ENCODE measurements at places on chromosomes 2 and 18.

GRCh38 chr2:64114912-64115277, 29.3 kb downstream of the PELI1 start:
- no peak for DNase-seq

DNA sequence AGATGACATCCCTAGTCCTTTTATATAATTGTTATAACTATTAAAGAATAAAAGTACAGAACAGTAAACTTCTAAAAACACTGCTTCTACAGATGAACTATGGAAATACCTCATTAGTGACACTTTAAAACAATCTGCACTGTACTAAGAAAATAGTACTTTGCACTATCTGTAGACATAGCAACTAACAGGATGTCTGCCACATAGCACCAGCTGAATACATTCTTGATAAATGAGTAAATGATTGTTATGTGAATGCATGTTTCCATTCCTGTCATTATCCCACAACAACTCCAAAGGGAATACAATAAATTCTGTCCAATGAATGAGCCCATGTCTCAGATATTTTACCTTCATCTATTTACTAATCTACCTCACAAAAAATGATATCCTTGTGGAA, 115.3 kb upstream of the SLC35G4 start:
- no peak for DNase-seq

- no peak for DNase-seq
Observed at GRCh38 chr2:232287316-232287715, 91.2 kb upstream of the ALPP start.

DNA sequence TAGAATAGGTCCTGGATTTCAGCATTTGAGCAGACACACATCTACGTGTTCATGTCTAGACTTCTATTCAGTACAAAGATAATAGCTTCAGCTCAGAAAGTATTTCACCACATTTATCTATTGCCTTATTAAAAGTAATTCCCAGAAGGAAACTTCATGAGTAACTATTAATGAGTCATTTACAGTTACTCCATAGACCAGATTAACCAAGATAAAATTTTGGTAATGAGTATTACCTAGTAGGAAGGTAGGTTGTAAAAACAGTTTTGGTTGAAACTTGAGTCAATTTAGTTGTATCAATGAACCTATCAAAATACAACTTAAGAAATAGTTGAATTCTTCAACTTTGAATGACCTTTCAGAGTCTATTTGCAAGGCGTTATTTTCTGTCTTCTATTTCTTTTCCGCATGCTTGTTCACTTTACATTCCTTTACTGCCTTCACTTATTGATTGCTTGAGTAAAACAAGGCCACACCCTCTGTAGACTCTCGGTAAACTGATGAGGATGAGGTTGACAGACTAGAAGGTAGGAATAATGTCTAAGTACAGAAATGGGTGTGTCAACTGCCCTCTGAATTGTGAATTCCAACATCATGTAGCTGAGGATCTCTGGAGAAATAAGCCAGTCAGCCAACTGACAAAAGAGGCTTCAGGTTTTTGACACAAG, 1165.6 kb upstream of the ZEB2 start:
- DNase-seq, result no peak

GRCh38 chr2:172100080-172100934, 2.4 kb downstream of the DLX2 start:
- no peak for DNase-seq

GRCh38 chr2:199850718-199851500, at the start of gene FTCDNL1:
Gene FTCDNL1, minus strand, starts transcription at chr2:199851192. Its CDS starts 2,230 bp downstream, at chr2:199848962.
- DNase-seq, result peak; percentile 32

DNA sequence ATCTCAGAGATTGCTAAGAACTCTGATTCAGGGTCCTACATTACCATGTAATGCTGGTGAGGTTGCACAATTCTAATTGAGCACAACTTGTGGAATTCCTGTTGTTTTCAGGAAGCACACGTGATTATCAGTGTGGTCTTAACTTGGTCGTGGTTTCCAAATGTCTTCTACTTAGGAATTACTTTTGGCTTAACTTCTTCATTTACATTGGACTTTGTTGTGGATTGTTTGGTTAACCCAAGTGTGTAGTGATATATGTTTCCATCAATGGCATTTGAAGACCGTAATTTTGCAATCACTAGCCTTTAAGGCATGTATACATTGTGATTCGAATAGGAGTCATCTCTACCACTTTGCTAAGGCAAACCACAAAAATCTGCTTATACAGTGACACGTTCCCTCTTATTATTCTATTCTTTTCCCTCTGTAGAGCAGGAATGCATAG, 373.3 kb downstream of the IRS1 start:
- DNase-seq, result no peak

DNA sequence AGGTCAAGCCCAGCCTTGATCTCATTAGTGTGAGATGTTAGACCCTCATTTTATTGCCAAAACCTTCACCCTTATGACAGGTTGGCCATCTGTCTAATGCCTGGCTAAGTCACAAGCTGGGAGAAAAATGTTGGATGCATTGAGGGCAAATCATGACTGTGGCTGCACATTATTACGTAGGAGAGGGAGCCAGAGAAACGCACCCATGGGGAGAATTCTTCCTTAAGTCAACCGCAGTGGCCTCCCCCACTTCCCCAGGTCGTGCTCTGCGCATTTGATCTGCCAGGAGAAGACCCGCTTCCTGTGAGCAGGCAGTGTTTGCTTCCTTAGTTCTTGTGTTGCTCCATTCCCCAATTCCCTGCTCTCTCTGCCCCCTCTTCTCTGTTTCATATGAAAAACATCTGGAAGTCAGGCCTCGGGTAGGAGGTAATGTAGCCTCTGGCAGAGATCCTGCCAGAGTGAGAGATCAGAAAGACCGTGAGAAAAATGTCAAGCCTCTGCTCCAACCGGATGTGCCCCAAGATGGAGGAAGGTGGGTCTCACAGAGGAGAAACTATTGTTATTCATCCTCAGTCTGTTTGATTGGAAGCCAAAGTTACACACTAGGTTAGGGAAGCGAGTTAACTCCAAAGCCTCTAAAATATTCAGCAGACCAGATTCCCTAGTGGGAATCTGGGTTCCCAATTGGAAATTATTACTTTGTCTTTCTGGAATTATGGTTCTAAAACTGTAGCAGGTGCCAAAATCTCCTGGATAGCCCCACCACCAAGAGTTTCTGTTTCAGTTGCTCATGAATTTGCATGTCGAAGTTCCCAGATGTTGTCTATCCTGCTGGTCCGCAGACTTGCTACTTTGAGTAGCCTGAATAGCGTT, 144.3 kb upstream of the PELI1 start:
- no peak for DNase-seq

- no peak for DNase-seq
Observed at GRCh38 chr2:44956843-44957242, 15.3 kb downstream of the SIX3 start.

DNA sequence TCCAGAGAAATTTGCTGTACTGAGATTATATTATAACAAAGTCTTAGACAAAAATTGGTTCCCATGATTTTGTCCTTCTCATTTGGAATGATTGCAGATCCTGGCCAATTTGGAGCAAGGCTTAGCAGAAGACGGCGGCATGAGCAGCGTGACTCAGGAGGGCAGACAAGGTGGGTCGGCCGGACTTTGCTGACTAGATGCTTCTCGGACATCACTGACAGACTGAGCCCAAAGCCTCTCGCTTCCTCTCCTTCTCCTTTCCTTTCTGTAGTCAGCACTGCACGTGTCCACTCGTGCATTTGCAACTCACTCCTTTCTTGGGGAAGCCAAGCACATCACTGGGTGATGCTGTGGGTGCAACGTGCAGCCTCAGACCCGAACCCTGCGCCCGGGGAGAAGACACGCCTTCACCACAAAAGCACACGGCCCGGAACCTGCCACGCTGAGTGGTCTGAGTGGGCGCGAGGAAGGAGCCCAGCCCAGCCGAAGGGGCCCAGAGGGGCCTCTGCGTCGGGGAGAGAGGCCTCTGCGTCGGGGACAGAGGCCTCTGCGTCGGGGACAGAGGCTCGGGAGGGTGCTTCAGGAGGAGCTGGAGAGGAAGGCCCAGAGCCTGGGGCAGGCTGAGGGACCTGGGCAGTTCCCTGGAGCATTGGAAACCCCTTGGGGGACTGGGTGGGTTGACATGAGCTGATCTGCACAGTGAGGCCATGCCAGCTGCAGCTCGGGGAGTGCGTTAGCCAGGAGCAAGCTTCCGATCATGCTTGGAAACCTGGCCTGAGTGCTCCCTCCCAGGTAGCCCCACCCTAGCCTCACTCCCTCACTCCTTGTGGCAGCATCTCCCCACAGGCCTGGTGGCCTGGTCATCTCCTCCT, 61.6 kb downstream of the ADI1 start:
- no peak for DNase-seq

- DNase-seq, result peak; percentile 3
Observed at GRCh38 chr2:165827016-165827920, 33.2 kb upstream of the GALNT3 start.

DNA sequence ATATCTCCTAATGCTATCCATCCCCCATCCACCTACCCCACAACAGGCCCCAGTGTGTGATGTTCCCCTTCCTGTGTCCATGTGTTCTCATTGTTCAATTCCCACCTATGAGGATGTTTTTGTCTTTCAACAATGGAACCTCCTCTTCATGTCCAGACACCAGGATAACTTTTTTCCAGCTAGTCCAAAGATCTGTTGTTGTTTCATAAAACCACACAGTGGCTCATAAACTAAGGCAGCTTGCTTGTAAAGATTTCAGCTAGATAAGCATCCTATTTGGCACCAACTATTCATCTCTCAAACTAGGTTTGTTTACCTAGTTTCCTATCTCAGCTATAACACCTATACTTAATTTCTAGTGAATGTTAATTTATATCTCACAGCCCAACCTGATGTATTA, 937.7 kb downstream of the TRIB2 start:
- DNase-seq, result no peak

- DNase-seq, result no peak
Observed at GRCh38 chr2:162243294-162243693, at the start of gene FAP. Gene FAP, minus strand, starts transcription at chr2:162243445. Its CDS starts 118 bp downstream, at chr2:162243327.

DNA sequence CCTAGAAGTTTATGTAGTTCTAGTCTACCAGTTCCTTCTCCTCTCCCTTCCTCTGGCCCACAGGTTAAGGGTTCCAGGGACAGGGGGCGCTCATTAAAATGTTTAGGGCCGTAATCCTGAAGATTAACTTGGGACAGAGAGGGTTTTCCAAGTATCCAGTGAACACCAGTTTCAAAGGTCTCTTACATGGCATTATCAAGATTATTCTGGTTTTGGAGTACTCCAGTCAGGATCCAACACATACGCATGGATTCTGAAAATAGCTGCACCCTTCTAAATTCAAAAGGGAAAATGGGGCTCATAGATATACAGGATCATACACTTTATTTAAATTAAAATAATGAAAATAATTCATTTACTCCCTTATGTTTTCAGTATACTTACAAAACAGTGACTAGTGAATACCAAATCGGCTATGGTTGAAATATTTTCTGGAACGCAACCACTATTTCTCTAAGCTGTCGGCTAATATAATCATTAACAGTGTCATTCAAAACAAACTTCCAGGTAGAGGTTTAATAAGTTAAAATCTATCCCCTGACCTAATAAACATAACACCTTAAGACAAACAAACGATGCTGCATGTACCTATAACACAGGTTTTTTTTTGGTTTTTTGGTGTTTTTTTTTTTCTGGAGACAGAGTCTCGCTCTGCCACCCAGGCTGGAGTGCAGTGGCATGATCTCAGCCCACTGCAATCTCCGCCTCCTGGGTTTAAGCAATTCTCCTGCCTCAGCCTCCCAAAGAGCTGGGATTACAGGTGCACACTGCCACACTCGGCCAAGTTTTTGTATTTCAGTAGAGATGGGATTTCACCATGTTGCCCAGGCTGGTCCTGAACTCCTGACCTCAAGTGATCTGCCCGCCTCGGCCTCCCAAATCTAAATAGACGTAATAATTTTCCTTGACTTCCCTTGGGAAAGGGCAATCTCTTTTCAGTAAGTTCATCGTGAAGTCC, 44.7 kb downstream of the MGAT4A start:
- DNase-seq, result no peak

GRCh38 chr2:45652090-45653031, 886 bp downstream of the PRKCE start:
- DNase-seq, result peak; percentile 10

DNA sequence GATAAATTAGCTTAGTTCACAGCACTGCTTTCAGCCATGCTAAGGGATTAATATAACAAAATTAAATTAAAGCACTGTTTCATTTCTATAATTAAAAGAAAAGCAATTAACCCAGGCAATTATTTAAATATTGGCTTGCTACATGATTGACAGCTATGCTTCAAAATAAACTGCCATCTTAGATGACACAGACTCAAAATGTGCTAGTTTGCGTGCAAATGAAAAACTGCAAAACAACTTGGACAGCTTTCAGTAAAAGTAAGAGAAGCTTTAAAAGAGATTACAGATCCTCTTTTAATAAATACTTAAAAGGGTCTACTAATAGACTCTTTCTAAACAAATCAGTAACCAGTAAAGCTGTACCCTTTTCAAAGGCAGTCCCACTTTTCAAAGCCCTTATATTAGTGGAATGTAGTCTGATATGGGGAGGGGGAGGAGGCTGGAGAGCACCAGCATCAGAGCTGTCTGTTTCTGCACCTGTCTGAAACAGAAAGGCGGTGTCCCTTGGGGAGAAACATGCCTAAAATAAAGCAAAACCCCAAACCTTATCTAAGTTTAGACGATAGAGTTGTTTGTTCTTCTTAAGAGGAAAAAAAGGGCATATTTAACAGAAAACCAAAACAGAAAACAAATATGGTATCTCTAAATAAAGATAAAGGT, 20.8 kb downstream of the EIF2AK3 start:
- no peak for DNase-seq

GRCh38 chr2:240513549-240514287, 44.1 kb downstream of the ANKMY1 start:
- DNase-seq, result no peak

GRCh38 chr2:155904720-155905119, 427.8 kb downstream of the NR4A2 start:
- DNase-seq, result no peak

DNA sequence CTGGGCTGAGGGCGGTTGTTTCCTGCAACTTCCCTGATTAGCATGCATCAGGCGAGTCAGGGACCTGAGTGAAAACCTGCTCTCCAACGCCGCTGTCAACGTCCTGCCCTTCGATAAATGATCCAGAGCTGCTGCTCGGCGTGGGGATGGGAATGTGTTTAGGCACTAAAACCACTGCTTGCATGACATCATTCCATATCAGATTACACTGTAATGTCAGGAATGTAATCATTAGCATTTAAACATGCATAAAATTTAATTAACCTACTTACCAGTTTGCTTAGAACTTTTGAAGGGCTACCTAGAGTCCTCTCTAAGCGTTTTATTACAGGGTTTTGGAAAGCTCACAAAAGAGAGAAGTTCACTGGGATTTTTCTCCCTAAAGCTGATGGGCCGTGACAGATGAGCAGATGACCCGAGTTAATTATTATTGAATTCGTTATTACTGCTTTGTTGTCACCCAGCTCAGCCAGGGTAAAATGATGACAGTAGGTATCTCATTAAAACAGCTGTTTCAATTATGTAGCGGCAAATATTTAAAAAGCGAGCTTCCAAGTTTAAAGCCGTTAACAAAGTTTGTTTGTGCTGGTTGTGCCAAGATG, 685.6 kb upstream of the SALL3 start:
- DNase-seq, result peak; percentile 6
